Cortex of kidney (tissue), 1 donor: ENCODE measurements at places on chromosomes 6 and 20.

GRCh38 chr6:89612121-89612520 is 26.4 kb downstream of the LYRM2 start:
- DNase-seq, result no peak

GRCh38 chr20:63502671-63503172 is 3.8 kb upstream of the EEF1A2 start:
- DNase-seq, result no peak

DNA sequence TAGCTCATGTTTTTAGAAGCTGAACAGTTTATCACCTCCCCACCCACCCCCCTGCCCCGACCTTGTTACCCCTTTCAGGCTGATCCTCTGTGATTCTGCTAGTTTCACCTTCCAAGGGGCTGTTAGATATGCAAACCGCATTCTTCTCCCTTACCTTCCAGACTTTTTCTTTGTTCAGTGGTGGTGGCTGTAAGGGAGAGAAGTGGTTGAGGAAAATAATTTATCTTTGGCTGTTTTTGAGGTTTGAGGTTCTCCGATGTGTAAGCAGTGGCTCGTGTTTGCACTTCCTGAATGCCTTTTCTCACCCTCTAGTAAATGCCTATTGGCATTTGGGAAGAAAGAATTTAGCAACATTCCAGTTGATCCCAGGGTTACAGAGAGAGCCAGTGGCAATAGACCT is 69.4 kb upstream of the KCNG1 start:
- no peak for DNase-seq

GRCh38 chr20:34164381-34164984 is 52.4 kb upstream of the EIF2S2 start:
- DNase-seq, result no peak

GRCh38 chr6:75337835-75338580 is 53.4 kb upstream of the TMEM30A start:
- no peak for DNase-seq

- no peak for DNase-seq
Measured at GRCh38 chr6:95948324-95948723, 67.5 kb upstream of the FUT9 start.

GRCh38 chr6:122066200-122066599 is 333.3 kb upstream of the HSF2 start:
- no peak for DNase-seq

- no peak for DNase-seq
Measured at GRCh38 chr20:51497542-51498467, 44.7 kb downstream of the NFATC2 start.

DNA sequence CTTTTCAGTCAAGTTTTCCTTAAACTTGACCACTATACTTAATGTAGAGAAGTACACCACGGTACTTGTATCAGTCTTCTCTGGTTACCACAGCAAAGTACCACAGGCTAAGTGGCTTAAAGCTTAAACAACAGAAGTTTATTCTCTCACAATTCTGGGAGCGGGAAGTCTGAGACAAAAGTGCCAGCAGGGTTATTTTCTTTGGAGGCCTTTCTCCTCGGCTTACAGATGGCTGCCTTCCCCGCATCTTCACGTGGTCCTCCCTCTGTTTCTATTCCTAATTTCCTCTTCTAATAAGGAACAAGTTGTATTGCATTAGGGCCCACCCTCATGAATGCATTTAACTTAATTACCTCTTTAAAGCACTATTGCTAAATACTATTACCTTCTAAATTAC is 258.0 kb downstream of the PLCB1 start:
- no peak for DNase-seq
